ENCODE measurements at places on chromosomes 3 and 15.

- DNase-seq = no peak
Measured at GRCh38 chr3:194475978-194476377, 10.8 kb downstream of the ATP13A3 start.

DNA sequence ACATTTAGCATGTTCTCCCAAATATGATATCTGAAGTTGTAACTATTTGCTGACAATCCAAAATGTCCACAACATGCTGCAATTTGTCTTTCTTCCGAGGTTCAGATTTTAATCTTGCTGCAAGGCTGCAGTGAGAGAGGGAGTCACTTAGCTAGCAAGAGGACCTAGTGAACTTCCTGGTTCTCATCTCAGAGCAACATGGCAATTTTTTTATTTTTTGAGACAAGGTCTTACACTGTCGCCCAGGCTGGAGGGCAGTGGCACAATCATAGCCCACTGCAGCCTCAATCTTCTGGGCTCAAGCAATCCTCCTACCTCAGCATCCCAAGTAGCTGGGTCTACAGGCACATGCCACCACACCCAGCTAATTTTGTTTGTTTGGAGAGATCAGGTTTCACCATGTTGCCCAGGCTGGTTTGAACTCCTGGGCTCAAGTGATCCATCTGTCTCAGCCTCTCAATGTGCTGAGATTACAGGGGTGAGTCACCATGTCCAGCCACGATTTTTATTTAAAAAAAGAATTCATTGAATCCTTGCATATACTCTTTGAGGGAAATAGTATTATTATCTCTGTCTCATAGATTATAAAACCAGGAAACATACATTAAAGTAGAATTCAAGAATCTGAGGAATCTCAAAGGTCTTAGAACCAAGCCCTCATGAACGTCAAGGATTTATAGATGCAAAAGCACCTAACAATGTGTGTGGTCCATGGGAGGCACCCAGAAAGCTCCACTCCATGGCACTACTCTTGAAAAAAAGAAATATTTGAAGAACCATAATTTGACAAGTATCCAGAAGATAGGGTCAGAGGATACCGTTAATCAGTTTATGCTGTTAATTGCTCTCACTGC lies 9.1 kb downstream of the HDC start:
- no peak for DNase-seq

DNA sequence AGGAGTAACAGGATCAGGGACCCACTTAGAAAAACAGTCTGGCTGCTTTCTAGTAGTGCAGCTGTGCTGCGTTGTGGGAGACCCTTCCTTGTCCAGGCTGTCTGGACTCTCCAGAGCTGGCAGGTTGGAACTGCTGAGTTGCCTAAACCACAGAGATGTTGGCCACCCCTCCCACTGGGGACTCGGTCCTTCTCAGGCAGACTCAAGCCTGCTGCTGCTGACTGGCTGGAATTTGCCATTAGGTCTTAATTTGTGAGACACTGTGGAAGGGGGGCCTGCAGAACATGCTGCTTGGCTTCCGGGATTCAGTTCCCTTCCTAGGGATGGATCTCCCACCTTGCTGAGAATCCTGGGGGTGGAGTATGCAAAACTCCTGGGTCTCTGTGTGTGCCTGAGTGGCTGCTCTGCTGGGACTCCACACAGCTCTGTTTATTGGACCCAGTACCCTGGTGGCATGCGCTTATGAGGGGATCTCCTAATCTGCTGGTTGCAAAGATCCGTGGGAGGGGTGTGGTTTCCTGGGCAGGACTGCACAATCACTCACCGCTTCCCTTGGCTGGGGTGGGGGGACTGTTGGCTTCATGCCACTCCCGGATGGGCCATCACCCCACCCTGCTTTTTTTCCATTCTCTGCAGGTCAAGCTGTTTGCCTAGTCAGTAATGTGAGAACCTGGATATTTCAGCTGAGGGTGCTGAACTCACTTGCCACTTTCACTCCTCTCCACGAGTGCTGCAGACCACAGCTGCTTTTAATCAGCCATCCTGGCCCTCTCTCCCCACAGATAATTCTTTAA lies 150.5 kb downstream of the CFAP20DC start:
- peak; percentile 39 for DNase-seq

DNA sequence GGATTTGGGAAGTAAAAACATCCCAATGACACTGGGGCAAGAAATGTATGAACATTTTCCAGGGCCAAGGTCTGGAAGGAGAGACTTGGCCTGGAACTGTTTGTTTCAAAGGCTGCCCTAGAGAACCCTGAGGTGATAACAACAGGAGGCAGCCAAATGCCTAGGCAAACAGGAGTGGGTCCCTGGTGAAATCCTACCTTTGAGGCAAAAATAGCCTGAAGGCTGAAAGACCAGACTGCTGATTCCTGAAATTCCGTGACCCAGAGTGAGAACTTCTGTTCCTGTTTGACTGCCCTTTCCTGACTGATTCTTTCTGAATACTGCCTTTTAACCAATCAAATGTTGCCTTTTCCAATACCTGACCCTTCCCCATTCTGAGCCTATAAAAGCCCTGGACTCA lies 196.4 kb downstream of the NSUN3 start:
- no peak for DNase-seq

- no peak for DNase-seq
Measured at GRCh38 chr3:14907043-14907966, 40.1 kb upstream of the NR2C2 start.

- DNase-seq = no peak
Measured at GRCh38 chr3:191961529-191961928, 500.6 kb downstream of the PYDC2 start.

GRCh38 chr15:72176159-72176558 lies 21.4 kb downstream of the GRAMD2A start:
- DNase-seq = no peak

DNA sequence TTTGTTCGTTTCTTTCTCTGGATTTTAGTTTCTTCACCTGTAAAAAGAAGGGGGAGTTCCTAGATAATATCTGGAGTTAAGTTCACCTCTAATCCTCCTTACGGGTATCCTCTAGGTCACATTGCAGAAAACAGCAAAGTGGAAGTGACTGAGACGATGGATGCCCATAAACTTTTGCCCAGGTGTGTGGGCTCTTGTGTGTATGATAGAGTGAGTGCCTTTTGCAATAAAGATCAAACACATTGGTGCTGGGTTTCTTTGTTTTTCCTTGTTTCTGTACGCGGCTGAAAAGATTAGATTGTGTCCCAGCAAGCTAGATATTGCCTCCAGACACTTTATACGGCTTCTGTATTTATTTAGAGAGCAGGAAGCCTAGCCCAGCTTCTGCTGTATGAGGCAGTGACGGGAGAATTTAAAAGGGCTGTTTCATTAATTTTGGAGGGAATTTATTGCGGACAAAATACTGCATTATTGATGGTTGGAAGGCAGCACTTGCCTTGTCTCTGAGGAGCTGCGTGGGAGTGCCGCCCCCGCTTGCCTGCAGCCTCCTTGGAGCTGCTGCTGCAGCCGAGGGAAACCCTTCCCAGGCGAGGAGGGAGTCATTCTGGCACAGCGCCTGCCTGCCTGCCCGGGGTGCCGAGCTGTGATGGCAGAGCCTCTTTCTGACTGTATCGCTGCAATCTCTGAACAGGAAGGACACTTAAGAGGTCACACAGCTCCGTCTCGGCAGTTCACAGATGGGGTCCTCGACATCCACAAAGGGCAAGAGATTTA lies 38.5 kb downstream of the PYDC2 start:
- no peak for DNase-seq

DNA sequence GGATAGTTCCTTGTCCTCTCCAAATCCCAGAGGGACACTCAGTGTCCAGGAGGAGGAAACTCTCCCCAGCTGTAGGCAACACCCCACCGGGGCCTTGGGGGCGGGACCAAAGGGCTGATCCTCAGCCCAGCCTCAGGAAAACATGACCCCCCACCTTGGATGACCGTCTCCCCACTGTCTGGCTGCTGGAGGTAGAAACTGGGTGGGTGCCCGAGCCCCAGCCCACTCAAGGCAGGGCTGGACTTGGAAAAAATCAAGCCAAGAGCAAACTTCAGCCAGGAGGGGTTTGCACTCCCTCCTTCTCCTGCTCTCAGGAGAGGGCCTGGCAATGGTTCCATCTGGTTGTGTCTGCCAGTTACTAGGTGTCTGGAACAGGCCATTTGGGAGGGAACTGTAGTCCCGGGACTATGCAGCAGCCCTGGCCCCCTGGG lies 3.6 kb upstream of the RASL12 start:
- no peak for DNase-seq

GRCh38 chr15:79938143-79938542 lies 32.9 kb downstream of the BCL2A1 start:
- DNase-seq = no peak

- no peak for DNase-seq
Measured at GRCh38 chr3:143511174-143511879, 336.9 kb downstream of the SLC9A9 start.

- DNase-seq = no peak
Measured at GRCh38 chr3:24359645-24360462, 134.8 kb downstream of the THRB start.

DNA sequence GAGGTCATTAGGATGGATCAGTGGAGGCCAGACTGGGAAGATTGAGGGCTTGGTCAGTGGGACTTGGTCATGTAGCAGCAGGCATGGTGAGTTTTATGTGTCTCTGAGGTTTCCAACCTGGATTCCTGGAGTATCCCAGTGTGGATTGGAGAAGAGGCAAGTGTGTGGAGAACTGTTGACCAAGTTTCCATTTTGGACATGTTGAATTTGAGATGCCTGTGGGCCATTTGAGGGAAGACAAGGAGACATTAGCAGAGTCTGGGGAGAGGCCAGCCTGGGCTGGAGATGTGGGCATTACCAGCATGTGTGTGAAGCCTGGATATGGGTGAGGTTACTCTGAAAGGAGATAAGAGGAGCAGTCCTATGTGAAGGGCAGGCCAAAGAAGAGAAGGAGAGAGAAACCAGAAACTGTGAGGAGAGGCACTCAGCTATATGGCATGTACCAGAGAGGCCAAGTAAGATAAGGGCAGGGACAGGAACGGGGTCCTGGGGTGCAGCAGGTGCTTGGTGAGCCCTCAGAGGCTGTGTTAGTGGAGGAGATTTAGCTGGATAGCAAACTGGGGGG lies 4.3 kb downstream of the SLC25A38 start:
- no peak for DNase-seq

DNA sequence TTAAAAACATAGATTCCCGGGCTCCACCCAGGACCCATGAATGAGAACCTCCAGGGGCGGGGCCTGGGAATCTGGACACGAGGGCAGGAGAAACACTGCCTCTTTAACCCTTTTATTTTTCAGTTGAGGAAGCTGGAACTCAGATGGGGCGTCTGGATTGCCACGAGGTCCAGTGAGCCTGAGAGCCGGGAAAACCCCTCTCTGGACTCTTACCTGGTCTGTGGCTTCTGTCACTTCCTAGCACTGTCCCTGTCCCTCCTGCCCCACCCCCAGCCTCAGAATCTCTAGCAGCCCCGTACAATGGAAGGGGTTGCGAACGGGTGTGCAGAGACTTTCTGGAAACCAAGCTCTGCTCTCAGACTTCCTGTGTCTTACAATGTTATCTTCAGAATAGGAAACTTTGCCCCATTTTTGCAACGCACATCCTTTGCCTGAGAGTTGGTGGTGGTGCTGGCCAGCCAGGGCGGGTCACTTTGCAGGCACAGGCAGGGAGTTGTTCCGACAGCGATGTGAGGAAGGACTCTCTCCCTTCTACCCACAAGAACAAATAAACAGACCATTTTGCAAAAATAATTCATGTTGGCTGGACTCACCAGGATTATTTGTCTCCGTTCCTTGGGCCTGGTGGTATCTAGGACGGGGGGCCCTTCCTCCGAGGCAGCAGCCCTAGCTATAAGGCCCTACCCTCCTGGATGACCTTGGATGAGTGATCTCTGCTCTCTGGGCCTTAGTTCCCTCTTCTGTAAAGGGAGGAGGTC lies 59.1 kb downstream of the SMAD6 start:
- DNase-seq = no peak

GRCh38 chr3:168974617-168975403 lies 688.7 kb downstream of the MECOM start:
- DNase-seq = no peak

DNA sequence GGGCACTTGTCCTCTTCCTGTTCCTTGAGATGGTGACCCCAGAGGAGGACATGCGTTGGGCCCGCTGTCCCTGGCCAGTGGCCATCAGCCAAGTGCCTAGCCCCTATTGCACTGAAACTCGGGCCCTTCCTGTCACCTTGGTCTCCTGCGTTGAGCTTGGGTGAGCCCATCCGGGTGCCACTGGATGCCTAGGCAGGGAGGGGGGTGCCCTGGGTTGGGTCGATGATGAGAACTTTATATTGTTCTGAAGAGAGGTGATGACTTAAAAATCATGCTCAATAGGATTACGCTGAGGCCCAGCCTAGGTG lies 221.8 kb downstream of the SNRPN start:
- DNase-seq = no peak

- no peak for DNase-seq
Measured at GRCh38 chr15:62572797-62573196, 407.7 kb upstream of the C2CD4B start.

GRCh38 chr15:56242576-56243162 lies 1.0 kb downstream of the RFX7 start:
- no peak for DNase-seq

- DNase-seq = no peak
Measured at GRCh38 chr15:51837792-51838251, 8.4 kb downstream of the TMOD3 start.

- DNase-seq = no peak
Measured at GRCh38 chr15:80478075-80478474, 73.9 kb downstream of the ARNT2 start.

GRCh38 chr3:99607151-99607550 lies 31.2 kb upstream of the COL8A1 start:
- DNase-seq = no peak

GRCh38 chr3:114609973-114610630 lies 316.3 kb downstream of the TIGIT start:
- DNase-seq = no peak

DNA sequence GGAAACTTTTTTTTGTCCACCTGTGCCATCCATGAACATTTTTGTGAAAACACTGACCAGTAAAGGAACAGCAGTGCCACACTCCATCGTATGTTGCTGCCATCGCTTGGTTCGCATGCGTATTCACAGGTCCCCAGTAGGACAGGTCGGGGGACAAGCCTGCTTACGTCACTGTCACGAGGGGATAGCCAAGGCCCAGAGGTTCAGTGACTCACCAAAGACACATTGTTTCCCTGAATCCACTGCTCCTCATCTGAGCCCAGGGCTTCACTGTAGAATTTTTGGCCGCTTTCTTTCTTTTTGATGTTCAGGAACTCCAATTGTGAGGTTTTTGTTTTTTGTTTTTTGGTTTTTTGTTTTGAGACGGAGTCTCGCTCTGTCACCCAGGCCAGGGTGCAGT lies 5.9 kb downstream of the ADPRH start:
- DNase-seq = no peak

DNA sequence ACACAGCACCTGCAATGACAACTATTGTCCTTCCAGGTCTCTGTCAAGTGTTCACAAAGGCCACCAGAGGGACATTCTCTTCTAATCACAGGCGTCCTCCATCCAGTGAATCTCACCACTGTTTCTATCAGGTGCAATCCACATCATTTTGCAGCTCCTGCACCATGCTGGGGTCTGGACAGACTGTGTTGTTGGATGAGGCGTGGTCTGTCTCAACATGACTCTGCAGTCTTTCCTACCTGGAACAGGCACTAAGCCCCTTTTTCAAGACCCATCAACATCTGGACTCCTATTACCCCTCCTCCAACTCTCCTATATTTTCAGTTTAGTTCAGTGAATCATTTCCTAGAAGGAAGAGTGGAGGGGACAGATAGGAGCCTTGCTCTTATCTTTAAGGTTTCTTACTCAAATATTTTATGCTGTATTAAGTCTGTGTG lies 31.5 kb upstream of the VEPH1 start:
- no peak for DNase-seq

GRCh38 chr3:173529062-173529711 lies 131.6 kb downstream of the NLGN1 start:
- no peak for DNase-seq
